GM06990 (cell line): ENCODE measurements at places on chromosomes 16 and 17.
A peak's percentile ranks its signal among the peaks of the same experiment; 100 is the strongest.

DNA sequence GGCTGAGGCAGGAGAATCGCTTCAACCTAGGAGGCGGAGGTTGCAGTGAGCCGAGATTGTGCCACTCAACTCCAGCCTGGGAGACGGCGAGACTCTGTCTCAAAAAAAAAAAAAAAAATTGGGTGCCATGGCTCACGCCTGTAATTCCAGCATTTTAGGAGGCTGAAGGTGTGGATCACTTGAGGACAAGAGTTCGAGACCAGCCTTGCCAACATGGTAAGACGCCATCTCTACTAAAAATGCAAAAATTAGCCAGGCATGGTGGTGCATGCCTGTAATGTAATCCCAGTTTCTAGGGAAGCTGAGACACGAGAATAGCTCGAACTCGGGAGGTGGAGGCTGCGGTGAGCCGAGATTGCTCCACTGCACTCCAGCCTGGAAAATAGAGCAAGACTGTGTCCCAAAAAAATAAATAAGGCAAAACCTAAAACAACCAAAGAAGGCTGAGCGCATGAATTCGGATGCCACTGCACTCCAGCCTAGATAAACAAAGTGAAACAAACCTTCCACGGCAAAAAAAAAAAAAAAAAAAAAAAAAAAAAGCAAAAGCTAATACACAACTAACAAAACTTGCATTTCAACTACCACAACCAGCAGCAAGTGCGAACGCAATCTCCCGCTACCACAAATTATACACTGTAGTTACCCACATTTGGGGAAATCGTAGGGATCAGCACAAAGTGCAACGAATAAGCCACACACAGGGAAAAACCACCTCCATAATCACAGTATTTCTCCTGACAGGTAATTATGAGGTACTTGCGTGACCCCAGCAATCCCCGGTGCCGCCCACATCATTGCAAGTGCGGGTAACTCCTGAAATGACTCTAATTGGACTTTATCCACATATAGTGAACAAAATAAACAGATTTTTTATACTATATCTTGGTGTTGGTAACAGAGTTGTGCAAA lies 25.6 kb downstream of the TEX14 start:
- no peak for DNase-seq

GRCh38 chr16:55876854-55877253 lies 1.7 kb upstream of the CES5A start:
- DNase-seq = no peak

- DNase-seq = no peak
Measured at GRCh38 chr17:39845052-39845846, 18.9 kb downstream of the IKZF3 start.

- DNase-seq = no peak
Measured at GRCh38 chr17:41751288-41751687, 16.8 kb upstream of the HAP1 start.

- no peak for DNase-seq
Measured at GRCh38 chr16:59849716-59850115, 1115.6 kb upstream of the GOT2 start.

- DNase-seq = peak; percentile 48
Measured at GRCh38 chr17:36463916-36464764, 22.3 kb upstream of the ZNHIT3 start.

GRCh38 chr17:74156878-74157277 lies 46.6 kb upstream of the RPL38 start:
- DNase-seq = no peak

DNA sequence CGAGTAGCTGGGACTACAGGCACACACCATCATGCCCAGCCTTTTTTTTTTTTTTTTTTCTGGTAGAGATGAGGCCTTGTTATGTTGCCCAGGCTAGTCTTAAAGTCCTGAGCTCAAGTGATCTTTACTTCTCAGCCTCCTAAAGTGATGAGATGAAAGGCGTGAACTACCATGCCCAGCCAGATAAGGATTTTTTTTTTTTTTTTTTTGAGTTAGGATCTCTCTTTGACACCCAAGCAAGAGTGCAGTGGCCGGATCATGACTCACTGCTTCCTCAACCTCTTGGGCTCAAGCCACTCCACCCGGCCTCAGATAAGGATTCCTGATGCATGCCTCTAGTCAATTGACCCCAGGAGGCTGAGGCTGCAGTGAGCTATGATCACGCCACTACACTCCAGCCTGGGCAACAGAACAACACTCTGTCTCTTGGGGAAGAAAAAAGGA lies 11.2 kb upstream of the PLEKHG4 start:
- no peak for DNase-seq

GRCh38 chr17:36849871-36850348 lies 87.4 kb upstream of the LHX1 start:
- DNase-seq = peak; percentile 39

DNA sequence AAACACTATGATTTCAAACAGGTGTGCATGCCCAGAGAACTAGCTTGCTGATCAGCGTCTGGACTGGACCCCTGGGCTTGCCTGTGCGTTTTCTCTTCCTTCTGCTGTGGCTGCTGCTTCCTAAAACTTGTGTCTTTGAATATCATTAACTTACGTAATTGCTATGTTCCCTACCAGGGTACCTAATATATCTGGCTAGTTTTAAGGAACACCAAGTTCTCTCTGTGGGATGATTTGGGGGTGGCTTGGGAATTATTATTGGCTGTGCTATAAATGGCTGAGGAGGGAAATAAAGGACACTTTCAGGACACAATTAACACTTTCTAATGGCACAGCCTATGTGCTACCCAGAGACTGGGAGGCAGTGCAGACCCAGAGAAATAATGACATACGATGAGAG lies 606.0 kb upstream of the RBFOX1 start:
- no peak for DNase-seq

DNA sequence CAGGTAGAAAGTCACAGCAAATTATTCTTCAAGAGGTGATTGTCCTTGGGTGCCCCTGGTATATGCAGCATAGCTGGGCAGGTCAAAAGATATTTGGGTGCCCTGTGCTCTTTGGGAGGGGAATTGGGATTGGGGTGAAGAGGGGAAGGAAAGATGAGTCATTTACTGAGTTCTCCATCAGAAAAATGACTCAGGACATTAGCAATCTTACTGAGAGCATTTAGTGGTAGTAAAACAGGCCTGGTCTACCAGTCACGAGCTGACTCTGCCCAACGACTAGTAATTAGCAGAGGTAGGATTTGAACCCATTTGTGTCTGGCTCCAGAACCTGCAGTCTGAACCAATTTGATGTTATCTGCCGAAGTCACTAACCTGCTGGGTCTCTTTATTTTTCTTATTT lies 6.0 kb upstream of the GRIN2A start:
- DNase-seq = no peak

DNA sequence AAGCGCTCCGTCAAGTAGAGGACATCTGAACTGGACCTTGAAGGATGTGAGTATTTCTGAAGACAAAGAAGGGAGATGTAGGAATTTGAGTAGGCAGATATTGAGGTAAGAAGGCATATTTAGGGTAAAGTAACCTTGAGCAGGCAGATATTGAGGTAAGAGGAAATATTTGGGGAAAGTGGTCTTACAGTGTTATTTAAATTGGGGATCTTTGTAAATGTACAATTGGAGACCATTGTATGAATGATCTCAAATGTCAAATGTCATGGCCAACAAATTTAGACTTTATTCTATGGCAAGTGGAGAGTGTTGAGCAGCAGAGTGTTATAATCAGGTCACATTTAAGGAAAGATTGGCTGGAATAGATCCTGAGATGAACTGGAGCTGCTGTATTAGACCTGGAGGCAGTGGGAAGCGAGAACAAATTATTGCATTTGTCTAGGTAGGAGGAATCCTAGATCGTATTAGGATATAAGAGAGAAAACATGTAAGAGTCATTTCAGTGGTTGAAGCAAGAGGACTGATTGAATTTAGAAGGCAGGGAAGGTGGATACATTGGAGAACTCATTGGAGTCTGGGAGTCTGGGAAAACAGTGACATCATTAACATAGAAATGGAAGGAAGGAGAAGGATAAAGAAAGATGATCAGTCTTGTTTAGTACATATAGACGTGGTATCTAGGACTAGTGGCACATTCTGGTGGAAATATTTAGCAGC lies 165.6 kb downstream of the MAP2K6 start:
- no peak for DNase-seq

DNA sequence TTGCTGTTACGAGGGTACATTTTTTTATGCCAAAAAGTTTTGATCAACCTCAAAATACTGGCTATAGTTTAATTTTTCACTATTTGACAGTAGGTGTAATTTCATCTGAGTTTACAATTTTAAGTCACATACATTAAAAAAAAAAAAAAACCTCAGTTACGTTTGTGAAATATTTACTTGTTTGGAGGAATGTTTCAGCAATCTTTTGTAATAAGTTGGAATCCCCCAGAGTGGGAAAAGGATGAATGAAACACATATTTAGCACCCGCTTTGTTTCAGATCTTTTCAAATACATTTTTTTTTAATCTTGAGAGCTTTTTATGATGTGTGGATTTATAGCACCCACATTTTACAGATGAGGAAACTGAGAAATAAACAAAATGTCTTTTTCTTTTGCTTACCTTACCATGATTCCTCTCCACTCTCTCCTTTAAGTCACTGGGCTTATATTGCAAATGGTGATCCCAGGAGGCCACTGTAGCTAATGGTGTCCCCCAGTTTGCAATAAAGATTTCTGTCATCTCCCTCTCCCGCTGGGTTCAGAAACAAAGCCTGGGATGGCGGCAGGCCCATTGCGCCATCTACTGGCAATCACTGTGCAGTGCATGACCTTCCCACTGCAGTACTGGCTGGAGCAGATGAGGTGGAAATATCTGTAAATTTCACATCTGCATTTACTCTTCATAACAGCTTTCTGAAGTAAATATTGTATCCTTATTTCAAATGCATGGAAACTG lies 27.7 kb downstream of the TBC1D3B start:
- peak; percentile 42 for DNase-seq

- DNase-seq = no peak
Measured at GRCh38 chr17:65564793-65565192, 3.3 kb upstream of the AXIN2 start.

DNA sequence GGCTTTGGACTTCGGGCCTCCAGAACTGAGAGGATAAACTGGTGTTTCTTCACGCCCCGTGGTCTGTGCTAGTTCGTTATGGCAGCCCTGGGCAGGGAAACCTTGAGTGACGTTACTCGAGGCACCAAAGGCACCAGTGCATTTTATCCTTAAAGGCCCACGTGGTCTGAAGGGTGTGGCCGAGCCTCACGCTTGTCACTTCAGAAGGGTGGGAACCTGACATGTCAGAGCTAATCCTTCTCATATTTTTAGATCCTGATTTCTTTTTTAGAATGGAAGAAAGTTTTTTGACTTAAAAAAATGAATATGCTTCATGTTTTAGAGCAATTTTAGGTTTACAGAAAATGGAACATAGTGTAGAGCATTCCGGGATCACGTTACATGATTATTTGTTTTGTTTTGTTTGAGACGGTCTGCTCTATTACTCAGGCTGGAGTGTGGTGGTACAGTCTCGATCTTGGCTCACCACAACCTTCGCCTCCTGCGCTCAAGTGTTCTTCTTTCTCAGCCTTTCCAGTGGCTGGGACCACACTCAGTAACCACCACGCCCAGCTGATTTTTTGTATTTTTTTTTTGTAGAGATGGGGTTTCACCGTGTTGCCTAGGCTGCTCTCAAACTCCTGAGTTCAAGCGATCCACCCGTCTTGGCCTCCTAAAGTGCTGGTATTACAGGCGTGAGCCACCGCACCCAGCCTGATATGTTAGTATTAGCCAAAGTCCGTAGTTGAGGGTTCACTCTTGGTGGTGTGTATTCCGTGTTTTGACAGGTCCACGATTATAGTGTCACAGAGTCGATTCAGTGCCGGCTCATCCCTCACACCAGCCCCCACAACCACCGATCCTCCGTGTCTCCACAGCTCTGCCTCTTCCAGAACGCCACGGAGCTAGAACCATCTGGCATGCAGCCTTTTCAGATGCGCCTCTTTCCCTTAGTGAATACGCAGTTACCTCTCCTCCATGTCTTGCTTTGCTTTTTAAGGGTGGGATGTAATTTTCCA lies 47.9 kb downstream of the RAB11FIP3 start:
- no peak for DNase-seq

DNA sequence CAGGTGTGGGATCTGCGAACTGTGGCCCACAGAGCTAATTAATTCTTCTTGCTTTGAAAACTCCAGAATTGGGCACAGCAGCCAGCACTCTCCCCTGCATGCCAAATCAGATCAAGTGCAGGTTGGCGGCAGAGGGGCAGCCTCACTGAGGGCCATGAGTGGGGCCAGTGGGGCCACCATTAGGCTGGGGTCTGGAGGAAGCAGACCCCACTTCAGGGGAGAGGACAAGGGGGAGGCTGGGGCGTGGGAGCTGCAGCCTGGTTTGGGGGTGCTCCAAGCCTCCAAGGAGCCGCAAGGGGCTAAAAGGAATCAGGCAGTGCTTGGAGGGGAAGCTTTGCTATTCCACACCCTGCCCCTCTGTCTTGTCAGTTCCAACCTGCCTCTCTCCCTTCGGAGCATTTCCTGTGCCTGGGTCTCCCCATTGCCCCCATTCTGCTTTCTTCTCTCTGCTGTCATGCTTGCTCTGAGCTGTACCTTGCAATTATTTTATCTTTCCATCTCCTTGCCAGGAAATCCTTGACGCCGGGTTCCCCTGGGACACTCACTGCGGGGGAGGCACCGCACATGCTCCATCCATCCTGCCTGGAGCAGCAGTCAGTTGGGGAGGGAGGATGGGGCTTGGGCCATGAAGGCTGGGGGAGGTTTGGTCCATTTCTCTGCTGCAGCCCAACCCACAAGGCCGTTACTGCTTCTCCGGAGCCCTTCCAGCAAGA lies 3.3 kb upstream of the ABCC3 start:
- DNase-seq = no peak

DNA sequence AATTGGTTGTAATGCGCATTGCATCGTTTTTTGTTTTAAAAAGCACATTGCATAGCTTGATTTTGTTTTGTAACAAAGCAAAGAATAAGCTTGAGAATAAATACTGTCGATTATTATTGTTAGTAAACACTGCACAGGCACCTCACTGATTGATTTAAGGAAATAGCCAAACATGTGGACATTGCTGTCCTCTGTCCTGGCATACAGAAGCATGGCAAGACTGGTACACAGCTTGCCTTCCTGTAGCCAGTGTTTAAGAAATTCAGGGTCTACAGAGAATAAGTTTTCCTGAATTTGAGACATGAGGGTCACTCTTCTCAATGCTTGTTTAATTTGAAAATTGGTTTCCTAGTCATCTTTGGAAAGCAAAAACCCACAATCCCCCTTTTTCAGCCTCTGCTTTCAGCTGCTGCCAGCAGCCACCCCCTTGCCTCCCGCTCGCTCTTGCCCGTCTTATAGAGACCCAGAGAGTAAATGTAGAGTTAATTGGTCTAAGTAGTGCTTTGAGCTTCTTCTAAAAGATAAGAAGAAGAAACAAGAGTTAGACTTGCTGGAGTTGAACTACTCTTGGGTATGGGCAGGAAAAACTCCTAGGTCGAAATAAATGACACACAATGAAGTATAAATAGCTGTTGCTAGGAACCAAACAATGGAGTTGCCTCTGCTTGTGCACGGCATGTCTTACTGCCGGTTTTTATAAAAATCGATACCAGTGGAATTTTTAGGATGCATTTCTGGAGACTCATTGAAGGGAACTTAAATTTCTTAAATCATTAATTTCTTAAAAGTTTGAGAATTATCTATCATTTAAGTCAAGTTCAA lies 116.6 kb downstream of the MRTFB start:
- DNase-seq = no peak

DNA sequence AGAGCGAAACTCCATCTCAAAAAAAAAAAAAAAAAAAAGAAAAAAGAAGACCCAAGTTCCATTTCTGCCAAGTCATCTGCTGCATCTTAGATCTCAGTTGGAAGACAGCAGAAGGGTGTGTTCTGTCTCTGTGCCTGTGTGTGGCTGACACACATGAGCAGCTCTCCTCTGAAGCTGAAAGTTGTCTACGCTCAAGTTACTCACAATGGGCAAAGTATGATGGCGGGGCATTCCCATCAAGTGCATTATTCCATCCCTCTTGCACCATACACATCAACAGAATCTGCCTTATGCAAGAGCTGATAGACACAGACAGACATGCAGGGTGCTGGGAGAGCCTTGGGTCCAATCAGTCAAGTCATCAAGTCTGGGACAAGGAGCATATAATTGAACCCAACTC lies 402.2 kb downstream of the XYLT1 start:
- peak; percentile 32 for DNase-seq
